ENCODE measurements at places on chromosomes 16 and 17.

DNA sequence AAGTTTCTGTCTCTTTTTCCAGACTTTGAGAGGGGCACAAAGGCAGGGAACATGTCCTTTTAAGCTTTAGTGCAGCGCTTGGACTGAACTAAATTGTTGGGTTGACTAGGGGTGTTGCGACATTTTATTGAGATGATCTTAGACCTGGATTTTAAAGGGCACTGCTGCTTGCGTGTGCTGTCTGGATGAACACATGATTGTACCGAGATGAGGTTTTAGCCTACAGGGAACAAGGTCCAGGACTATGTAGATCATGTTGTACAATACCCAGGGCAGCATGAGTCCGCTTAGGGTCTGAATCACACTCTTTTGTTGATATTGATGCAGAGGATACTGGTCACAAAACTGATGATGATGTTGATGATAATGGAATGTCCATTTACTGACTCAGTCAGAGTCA is 5.2 kb upstream of the RGS9 start:
- peak; percentile 86 for DNase-seq

DNA sequence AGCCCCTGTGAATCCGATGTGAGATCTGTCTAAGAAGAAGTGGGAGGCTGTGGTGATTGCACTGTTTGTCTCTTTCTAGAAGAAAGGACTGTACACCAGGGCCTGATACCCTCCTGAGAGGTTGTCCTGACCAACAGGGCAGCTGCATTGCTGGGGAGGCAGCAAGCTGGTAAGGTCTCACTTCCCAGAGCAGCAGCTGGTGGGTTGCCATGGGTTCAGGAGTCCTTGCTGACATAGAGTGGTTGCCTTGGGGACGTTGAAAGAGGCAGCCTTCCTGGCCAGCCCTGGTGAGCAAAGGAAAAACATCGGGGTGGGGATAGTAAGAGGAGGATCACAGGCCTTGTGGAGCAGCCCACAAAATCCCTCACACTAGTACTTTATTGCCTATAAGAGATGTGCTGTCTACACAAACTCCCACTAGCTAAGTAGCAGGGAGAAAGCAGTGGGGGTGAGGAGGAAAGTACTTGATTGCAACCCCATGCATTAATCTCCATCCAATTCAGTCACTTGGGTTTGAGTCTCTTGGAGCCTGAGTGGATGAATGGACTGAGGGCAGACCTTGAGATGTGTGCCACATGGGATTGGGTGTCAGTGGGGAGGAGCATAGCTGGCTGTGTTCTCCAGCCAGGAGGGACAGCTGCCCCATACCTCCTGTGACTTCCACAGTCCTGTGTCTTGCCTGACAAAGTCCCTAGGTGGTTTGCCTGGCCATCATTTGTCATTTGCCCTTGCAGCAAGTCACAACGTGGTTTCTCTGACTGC is 143.8 kb upstream of the RPL38 start:
- no peak for DNase-seq

- DNase-seq: peak; percentile 25
Observed at GRCh38 chr17:35243561-35244340, 879 bp downstream of the SLFN5 start.

DNA sequence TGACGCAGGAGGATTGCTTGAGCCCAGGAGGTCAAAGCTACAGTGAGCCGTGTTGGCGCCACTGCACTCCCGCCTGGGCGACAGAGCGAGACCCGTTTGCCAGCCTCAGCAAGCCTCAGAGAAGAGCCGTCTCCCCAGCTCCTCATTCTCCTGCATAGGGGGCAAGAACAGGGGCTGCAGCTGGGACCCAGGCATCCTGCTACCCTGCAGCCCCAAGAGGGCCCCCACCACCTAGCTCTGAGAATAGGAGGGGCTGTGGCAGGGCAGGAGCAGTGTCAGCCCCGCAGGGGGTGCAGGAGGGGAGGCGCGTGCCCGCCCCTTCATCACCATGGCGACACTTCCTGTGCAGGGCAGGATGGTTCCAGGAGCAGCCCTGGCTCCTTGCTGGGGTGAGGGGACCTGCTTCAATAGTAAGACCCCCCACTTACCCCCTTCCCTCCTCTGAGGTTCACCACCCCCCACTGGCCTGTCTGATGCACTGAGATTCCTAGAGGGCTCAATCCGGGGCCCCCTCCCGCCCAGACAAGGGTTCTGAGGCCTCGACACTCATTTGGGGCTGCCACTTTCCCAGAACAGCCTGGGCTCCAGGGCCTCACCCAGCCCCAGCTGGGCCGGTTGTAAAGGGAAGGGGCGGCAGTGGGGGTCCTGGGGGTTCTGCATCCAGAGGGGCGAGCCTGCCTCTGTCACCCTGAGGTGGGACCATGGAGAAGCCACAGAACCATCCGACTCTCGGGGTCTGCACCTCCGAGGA is 20.2 kb downstream of the VASN start:
- no peak for DNase-seq

DNA sequence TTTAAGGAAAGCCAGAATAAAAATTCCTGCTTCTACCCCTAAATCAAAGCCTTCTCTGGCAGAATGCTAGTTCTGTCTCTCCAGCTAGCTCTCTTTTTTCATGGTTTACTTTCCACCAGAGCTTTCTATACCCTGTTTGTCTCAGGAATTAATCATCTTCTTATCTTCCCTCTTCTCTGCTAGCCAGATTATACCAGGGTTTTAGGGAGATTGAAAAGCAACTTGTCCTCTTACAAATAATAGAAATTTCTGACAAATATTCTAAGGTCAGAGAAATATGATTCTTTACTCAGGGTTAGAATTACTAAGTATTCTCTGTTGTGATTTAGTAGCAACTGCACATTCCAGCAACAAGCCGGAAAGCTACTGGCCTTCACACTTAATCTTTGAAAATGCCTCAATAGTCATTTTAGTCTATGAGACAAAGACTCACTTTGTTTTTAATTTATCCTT is 166.4 kb downstream of the TANC2 start:
- no peak for DNase-seq

DNA sequence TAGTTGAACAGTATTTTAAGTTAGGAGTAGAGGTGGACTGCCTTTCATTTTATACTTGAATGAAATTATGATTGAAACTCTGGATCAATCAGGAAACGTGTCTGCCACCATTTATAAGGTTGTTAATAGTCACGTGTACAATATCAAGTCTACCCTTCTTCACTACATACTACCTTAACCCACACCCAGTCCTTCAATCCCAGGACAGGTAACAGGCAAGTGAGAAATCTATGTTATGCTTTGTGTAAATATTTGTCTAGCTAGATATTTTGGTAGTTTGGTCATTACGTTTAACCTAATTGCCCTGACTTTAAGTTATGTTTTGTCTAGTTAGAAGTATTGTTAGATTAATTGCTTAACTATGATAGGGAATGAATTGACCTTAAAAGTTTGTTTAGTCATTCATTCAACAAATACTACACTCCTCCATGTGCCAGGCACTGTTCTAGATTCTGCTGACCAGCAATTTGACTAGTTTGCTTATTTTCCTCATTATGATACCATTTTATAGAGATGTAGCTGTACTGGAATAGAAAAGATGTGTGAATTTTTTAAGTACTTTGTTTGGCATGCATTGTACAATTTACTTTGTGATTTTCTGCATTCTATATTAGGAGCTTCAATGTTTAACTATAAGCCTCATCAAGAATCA is 72.0 kb downstream of the NQO1 start:
- DNase-seq: no peak

DNA sequence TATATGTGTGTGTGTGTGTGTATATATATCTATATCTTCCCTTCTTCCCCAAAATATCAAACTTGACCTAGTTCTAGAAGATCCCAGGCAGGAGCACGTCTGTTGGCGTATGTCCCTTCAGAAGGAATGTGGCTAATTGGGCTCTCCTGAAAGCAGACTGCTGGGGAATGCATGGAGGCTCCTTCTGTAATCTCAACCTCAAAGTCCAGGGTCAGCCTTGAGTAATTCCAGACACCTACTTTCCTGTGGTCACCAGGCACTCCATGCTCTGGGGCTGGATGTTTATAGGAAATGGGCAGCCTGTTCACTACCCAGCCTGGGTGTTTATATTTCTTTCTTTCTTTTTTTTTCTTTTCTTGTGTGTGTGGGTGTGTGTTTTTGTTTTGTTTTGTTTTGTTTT is 13.4 kb downstream of the BCO1 start:
- DNase-seq: no peak

DNA sequence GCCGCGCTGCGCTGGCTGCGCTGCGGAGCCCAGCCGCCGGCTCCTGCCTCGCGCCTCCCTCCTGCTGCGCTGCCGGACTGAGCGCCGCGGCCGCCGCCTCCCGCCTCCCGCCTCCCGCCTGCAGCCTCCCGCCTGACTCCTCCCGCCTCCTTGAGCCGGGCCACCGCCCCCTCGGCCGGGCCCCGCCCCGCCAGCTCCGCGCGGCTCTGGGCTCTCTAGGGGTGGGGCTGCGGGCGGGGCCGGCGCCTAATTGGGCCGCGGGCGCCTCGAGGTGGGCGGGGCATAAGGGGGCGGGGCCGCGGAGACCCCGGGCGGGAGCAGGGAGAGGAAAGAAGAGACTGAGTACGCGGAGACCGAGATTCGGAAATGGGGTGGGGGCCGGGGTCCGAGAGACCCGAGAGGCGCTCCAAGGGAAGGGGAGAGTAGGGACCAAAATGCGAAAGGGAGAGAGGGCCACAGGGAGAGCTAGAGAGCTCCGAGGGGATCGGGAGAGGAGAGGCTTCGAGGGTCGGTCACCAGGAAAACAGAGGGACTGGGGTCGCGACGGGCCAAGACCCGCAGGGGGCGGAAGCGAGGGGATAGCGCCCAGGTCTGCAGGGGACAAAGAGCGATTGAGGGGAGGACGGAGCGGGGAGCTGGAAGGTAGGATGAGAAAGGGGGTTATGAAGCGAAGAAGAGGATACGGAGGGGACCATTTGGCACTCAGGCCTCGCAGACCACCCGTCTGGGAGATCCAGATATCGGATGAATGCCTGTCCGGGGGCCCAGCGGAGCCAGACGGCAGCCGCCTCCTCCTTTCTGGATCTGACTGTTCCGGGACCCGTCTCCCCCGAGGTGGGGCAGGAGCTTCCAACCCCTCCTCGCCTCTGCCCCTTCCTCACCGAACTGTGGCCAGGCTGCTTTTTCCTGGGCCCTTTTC is at the start of gene C1QL1:
Gene C1QL1, minus strand, starts transcription at position 79 of the 919 bp plus-strand sequence. CDS start 255 bp downstream, outside the sequence.
- DNase-seq: peak; percentile 100

- DNase-seq: no peak
Observed at GRCh38 chr16:62967163-62967562, 930.9 kb upstream of the CDH8 start.

DNA sequence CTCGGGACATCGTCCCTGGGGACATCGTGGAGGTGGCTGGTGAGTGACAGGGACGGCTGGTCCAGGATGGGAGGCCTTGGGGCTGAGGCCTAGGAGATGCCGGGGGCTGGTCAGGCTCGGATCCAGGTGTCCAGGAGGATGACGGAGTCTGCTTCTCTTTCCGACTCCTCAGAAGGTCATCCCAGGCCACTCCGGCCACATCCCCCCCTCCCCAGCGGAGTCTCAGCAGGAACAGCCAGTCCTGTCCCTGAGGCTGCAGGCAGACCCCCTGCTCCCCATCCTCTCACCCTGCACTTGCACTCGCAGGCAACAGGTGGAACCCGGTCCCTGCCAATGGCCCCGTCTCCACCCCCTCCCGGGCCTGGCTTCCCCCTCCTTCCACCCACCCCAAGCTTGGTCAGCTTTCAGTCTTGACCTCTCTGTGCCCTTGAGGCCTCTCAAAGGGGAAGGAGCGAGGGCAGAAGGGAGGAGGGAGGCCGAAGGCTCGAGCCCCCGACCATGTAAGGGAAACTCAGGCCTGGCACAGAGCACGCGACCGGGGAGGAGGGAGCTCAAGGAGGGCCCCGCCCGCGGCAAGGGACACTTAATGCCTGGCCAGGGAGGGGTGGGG is 4.4 kb downstream of the ATP2A1 start:
- DNase-seq: no peak

DNA sequence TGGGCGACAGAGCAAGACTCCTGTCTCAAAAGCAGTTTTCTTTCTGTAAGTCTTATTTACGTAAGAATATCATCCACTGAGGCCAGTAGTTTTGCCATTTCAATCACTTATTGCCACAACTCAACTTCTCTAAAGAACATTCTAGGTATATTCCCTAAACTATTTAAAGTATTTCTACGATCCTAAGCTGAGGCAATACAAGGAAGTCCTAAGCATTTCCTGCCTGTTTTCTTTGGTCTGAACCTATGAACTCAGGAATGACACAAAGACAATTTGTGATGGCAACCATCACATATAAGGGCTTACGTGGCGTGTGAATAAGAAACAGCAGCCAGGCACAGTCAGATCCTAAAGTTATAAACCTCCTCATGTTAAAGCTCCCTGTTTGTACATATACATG is 14.2 kb downstream of the USP36 start:
- DNase-seq: no peak

Measured in H54 (cell line).